Activated T-helper 17 cell treated with anti-CD3 and anti-CD28 coated beads, Interleukin-2, amount 50 U/mL, for 72 hours (primary cell): ENCODE measurements at places on chromosomes 3 and 15.

GRCh38 chr3:37737134-37737533, 124.5 kb upstream of the CTDSPL start:
- ATAC-seq: no peak

DNA sequence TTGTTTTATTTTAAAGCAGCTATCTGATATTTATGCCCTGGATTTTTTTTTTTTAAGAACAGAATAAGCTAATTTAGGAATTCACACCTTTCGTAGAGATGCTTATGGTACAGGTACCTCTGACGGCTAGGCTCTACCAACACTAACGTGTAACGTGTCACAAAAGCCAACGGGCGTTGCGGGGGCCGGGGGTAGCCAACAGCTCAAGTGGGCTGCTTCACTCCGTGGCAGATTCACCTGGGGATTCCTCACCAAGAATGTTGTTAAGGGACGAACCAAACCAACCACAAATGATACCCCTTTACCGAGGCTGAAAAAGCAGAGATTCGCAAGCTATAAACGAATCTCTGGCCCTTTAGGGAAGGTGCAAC, 1.0 kb downstream of the TMCC1 start:
- ATAC-seq: no peak

DNA sequence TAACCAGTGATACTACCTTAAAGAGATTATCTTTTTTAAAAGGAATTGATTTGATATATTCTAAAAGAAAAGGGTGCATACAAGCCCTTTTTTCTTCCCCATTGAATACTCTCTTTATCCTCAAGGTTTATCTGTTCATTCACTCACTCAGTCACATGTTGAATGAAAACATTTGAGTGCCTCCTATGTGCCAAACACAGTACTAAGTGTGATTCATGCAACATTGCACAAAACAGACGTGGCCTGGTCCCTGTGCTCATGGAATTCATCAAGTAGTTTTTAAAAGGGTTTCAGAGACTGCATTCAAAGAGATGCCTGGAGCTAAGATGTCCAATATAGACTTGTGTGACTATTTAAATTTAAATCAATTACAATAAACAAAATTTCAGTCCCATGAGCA, 462.2 kb upstream of the MDFIC2 start:
- ATAC-seq: no peak

DNA sequence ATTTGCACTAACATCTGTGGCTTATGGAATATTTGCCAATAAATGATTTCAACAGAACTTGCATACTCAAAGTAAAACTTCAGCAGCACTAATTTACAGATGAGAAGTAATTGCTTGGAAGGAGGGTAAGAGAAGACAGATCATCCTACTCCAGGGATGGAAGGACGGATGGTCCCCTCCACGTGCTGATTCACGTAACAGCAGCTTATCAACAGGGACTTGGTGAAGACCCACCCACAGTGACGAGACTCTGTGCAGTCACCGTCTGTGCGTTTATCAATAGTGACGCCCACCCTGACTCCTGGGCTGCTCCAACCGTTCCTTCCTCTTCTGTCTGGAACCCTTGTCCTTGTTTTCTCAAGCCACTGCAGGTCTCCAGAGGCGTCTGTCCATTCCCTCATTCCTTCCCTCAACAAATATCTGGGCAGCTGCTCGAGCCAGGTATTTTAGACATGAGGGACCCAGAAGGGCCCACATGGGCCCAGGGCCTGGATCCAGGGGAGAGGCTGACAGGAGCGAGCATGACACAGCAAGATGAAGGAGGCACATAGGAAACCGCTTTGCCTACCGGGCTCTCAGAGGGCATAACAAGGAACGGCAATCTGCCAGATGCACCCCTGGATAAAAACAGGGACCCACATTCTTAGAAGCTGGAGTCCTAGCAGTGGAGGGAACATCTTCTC, 33.3 kb downstream of the PCSK6 start:
- no peak for ATAC-seq

DNA sequence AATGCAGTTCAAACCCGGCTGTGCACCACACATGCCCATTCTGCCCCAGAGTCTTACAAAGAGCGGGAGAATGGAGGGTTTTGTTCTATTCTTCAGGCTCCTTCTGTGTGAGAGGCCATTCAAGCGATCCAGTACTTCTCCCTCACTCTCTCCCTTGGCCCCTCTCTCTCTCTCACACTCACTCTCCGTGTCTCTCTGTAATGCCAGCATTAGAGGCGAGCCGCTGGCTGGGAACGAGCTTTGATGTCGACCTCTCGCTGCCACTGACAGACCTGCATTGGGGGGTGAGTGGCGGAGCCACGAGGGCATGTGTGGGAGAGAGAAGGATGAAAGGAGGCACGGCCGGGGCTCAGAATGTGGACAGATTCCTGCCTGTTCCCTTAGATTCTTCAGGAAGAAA, 231.7 kb upstream of the ARRDC4 start:
- no peak for ATAC-seq

DNA sequence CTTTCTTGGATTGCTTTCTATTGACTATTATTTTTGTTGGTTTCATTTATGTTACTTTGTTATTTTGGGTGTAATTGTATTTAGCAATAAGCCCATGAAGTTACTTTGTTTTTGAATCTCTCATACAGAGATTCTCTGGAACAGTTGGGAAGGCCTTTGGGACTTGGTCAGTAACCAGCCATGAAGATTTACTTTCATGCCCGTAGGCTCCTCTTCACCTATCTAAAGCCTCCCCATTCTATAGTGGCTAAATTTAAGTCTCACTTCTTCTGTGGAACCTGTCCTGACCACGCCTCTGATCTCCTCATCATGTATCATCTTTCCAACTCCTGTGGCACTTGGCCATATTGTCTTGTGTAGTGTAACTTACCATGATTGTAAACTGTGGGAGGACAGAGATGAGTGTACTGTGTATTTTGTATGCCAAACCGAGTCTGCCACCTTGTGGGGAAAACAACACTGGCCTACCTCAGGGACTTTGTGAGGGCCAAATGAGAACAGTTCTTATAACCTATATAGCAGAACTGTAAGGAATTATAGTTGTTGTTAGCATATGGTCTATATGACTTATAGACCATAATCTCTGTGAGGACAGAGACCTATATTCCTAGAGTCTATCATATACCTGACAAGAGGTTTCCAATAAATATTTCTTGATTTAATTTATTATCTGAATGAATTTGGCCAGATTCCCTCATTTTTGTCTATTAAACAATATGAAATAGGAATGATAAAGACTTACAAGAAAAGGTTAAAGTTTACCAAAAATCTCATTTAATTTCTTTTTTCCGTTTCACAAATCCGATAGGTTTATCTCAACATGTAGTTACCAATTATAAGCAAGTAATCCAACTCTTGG, 75.0 kb downstream of the STARD9 start:
- ATAC-seq: peak; percentile 100

DNA sequence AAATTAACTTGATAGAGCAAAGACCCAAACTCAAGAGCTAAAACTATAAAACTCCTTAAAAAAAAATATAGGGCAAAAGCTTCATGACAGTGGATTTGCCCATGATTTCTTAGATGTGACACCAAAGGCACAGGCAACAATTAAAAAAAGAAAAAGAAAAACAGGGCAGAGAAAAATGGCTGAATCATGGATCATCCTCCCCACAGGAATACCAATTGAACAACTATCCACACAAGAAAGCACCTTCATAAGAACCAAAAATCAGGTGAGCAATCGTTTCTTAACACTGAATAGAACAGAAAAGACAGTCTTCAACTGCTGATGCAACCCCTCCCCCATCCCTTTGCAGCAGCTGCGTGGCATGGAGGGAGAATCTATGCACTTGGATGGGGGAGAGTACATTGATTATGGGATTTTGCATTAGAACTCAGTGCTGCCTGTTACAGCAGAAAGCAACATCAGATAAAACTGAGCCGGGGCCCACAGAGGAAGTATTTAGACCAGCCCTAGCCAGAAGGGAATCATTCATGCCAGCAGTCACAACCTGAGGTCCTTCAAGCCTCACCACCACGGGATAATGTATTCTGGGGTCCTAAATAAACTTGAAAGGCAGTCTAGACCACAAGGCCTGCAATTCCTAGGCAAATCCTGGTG, 15.7 kb downstream of the C3orf33 start:
- no peak for ATAC-seq

DNA sequence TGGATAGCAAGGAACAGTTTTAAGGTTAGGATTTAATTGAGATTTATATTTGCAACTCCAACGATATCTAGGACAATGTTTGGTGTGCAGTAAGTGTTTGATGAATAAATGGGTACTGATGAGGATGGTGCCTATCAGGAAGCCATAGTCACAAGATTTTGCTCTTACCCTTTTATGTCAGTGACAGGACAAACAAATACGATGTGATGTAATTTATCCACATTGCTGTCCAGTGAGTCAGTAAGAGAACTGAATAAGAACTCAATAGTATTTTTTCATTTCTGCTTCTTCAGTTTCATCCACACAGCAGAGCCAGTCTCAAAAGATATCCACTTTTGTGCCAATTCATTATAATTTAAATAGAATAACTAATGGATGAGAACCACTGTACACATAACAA, 18.5 kb downstream of the C3orf85 start:
- no peak for ATAC-seq

DNA sequence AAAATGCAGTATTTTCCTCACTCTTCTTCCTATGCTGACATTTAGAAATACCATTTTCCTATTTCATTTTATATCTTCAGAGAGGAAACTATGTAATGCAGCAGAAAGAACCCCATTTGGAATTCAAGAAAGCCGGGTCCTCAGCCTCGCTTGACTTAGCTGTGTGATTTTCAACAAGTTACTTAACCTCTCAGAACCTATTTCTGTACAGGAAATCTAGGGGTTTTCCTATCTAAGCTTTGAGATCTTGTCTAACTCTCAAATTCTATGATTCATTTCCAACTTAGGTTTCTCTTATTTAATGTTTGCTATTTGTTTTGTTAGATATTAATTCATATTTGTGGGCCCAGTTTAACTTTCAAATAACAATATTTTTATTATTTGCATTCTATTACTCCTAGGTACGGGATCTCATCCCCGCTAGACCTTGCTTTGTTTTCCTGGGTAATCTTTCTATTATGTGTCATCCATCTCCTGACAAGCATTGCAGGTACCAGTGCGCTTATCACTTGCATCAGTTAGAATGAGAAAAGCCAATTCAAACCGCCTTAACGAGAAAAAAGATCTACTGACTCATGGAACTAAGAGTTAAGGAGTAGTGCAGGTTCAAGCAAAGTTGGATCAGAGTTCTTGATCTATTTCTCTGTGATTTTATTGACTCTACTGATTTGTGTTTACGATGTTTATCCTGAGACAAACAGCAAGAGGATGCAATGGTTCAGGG, 70.6 kb upstream of the BHLHE40 start:
- ATAC-seq: peak; percentile 83

DNA sequence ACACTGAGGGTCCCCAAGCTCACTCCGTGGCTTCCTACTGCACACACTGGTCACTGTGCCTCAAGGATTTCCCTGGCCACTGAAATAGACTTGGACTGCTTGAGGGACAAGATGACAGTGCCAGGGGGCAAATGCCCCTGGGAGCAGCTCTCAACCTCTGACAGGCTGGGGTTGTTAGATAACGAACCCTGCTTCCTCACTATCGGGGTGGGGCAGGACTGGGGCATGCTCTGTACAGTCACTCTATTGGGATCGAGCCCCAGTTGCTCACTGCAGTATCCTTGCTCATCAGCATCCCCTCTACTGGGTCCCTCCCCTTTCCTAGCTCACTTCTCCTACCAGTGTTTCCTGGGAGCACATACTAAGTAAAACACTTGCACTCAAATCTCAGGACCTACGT, 610.8 kb downstream of the NTRK3 start:
- no peak for ATAC-seq
